ENCODE measurements at places on chromosomes 3 and 15.

GRCh38 chr3:82294609-82295008, 533.2 kb upstream of the GBE1 start:
- no peak for DNase-seq

GRCh38 chr3:156964577-156964976, 138.4 kb downstream of the LEKR1 start:
- DNase-seq: no peak

- DNase-seq: no peak
Measured at GRCh38 chr15:37789397-37789786, 145.0 kb upstream of the TMCO5A start.

DNA sequence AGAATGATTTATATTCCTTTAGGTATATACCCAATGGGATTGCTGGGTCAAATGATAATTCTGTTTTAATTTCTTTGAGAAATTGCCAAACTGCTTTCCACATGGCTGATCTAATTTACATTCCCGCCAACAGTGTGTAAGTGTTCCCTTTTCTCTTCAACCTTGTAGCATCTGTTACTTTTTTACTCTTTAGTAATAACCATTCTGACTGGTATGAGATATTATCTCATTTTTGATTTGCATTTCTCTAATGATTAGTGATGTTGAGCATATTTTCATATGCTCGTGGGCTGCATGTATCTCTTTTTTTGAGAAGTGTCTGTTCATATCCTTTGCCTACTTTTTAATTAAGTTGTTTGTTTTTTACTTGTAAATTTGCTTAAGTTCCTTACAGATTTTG, 1264.2 kb downstream of the OTOL1 start:
- no peak for DNase-seq

GRCh38 chr3:1272546-1273265, 179.9 kb downstream of the CNTN6 start:
- DNase-seq: no peak

DNA sequence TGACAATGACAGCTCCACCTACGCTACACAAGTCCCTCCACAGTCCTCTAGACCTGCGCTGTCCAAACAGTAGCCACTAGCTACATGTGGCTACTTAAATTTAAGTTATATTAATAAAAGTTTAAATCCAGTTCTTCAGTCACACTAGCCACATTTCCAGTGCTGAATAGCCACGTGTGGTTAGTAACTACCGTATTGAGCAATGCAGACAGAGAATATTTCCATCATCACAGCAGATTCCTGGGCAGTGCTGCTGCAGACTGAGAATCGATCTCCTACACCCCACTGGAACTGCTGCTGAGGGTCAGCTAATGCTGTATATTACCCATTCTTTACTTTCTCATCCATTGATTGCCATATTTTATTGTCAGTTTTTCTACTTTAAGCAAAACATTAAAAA, 40.9 kb downstream of the HDC start:
- DNase-seq: peak; percentile 18

- DNase-seq: no peak
Measured at GRCh38 chr15:76979331-76979925, 15.5 kb upstream of the PSTPIP1 start.

DNA sequence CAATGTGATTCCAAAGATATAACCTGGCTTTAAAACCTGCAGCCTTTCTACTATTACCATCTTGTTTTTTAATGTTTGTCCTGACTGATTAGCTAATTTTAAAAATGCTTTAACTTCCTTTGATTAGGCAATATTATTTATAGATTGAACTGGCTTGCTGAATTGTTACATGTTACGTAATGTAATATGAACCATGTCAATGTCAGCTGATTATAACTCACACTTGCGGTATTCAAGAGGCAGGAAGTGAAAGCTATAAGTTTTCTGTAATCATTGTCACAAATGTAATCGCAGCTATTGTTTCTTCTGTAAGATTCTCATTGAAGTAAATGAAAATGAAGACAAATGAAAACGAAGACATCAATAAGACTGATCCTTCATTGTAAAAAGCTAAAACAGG, 146.8 kb downstream of the ROBO2 start:
- DNase-seq: no peak

DNA sequence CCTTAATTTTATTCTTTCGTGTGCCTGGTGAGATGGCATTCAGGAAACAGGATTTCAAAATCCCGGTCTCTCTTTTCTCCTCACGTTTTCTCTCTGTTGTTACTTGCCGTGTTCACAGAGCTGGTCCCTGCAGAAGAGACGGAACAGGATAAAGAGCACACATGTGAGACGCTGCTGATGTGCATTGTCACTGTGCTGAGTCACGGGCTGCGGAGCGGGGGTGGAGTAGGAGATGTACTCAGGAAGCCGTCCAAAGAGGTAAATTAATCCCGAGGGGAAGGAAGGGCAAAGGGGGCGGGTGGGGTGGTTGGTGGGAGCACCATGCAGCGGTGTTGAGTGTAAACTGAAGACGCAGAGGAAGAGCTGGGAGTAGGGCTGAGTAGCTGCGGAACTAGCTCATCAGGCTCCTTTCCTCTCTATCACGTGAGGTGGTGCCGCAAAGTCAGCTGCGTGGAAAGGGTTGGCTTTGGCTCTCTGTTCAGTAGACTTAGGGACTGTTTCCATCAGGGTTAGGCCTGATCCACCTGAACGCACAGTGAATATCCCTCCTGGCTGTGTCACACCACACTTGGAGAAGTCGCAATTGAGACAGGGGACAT, 164.8 kb upstream of the BHLHE40 start:
- DNase-seq: no peak

DNA sequence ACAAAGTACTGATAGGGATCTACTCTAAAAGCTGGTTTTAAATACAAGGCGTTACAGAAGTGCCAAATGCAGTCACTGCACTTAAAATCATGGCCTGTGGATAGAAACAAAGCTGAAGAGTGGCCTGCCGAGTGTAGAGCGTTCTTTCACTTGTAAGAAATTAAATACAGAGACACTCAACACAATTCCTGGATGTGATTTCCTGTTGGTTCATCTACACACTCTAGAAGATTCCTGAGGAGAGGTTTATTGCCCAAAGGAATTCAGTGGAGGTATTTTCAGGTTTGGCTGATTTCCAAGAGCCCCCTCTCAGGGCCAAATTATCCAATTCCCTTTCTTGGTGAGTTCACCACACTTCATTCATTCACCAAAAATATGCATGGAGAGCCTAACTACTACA, 200.3 kb upstream of the IL12A start:
- no peak for DNase-seq

DNA sequence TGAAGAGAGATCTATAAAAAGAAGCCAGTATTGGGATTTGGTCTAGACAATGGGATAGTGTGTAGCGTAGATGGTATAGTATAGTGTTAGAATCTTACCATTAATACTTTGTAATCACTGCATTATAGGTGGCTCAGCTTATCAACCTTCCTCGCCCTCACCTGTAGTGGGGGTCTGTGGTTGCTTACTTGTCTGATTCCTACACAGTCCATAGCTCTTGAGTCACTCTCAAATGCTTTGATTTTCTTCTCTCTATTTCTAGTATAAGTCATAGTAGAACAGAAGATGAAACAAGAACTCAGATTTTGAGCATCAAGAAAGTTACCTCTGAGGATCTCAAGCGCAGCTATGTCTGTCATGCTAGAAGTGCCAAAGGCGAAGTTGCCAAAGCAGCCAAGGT, 115.2 kb downstream of the IL1RAP start:
- no peak for DNase-seq

GRCh38 chr3:127549826-127550467, 40.6 kb downstream of the TPRA1 start:
- DNase-seq: no peak

DNA sequence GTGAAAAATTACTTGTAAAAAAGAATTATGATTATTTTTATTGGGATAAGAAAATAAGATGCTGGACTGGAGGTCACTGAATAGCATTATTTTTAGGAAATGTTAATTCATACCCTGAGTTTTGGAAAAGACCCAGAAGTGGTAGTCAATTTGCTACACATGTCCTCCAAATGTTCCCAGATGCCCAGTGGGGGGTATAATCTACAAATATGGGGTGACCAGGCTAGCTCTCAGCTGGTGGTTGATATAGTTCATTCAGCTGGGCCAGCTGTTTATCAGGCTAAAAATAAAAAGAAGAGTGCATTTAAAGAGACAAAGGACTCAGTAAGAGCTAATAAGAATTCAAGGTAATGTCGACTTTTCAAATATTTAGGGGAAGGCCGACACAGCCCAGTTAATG, 402.0 kb upstream of the GOLIM4 start:
- DNase-seq: no peak

DNA sequence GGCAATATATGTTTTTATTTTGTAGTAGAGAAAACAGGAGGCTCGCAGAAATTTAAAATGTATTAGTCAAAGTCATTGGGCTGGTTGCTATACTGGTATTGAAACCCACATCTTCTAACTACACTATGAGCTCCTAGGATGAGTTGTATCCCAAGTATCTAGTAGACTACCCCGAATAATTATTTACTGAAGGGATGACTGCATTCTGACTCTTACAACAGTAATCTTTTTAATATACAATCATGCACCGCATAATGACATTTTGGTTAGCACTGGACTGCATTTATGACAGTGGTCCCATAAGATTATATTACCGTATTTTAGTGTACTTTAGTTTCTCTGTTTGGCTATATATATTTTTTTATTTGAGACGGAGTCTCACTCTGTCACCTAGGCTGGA, 15.3 kb downstream of the PIGB start:
- DNase-seq: no peak

- no peak for DNase-seq
Measured at GRCh38 chr3:126758026-126758425, 54.0 kb downstream of the CHCHD6 start.

GRCh38 chr3:85316252-85316651, 357.5 kb downstream of the CADM2 start:
- no peak for DNase-seq
